ENCODE measurements at places on chromosomes 11 and 22.

DNA sequence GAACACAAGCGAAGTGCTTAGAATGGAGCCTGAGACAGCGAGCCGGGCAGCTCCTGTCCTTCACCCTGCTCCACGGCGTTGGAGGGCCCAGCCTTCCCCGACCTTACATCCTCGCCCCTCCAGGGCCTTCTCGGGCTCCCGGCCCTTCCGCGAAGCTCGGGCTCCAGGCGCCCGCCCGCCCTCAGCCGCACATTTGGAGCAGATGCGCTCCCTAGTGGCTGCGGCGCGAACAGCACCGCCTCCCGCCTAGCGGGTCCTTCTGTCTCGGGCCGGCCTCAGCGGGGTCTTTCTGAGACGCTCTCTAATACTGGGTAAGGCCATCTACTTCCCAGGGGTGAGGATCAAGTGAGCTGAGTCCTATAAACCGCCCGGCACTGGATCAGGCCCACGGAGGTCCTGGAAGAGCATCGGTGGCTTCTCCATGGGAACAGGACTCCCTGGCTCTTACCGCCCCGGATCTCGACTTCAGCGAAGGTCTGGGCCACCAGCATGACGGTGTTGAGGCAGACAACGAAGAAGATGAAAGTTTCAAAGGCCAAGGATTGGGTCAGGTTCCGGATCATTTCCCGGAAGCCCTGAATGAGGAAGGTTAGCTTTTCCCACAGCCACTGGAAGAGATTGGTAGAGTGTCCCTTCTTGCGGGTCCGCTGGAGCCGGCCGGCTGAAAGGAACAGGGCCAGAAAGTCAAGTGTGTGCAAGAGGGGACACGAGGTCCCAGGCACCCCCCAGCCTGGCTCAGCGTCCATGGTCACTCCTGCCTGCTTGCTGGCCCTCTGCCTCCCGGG, 3.7 kb downstream of the CATSPER1 start:
- DNase-seq: peak; percentile 78

GRCh38 chr11:60905551-60906113, 753 bp downstream of the PRPF19 start:
- DNase-seq: peak; percentile 77

DNA sequence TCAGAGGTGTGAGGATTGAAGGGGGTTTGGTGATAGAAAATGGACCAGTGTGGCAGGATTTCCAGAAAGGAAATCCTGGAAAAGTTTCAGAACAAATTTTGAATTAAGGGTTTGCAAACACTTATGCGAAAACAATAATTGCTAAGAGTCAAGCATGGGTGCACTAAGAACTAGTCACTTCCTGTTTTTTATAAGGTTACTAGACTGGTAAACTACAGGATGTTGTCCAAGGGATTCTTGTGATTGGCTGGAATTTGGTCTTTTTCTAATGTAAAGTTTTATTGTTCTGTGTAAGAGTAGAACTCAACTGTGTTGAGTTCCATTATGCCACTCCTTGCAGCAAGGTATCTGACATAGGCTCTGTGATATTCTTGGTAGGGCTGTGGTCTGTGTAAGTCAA, 54.1 kb downstream of the LIF start:
- no peak for DNase-seq

- DNase-seq: no peak
Measured at GRCh38 chr11:126601136-126601535, 245.7 kb downstream of the ST3GAL4 start.

DNA sequence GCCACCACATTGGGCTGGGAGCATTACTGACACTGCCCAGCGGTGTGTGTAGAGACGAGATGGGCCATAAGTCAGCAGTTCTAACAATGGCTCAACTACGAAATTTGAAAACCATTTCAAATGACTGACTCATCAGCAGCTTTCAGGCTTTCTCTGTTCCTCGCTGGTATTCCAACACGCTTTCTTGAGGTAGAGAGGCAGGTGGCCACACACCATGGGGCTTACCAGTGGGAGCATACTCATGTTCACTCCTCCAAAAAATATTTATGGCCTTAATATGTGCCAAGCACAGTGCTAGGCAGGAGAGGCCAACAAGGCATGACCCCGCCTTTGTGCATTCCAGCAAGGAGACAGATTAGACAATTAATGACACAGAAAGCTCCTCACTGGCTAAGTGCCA, 20.3 kb downstream of the ARFGAP2 start:
- no peak for DNase-seq

DNA sequence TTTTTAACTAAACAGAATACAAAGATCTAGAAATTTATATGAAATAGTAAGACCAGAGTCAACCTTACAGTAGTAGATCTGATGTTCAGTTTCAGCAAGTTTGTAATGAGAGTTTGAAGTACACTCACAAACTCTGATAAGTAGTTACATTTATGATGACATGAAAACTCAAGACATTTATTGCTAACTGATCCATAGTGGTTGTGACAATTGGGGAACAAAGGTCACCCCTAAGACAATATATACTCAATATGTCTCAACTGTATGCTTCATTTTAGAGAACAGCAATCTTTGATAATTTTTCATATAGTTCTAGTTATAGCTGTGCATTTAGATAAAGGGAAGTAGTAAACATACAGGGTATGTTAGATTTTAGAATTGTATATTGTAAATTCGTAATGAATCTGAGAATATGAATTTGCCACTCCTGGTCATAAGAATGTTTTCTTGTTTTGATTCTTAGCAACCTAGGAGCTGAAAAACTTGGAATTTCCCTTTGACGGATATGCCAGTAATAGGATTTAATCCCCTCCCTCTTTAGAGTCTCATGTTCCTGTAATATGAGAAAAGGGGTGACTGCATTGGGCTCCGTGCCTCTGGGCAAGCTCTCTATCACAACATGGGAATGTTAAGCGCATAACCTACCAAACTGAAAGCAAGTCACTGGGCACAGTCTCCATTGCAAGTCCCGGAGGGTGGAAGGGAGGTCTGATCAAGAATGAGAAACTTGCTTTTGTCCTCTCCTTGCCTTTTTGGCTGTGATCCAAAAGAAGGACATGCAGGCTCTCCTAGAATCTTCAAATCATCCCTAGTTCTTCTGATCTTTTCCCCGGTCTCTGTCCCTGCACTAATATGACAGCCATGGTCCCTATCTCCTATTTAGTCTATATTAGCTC, 11.4 kb downstream of the OR10D3 start:
- DNase-seq: peak; percentile 81

DNA sequence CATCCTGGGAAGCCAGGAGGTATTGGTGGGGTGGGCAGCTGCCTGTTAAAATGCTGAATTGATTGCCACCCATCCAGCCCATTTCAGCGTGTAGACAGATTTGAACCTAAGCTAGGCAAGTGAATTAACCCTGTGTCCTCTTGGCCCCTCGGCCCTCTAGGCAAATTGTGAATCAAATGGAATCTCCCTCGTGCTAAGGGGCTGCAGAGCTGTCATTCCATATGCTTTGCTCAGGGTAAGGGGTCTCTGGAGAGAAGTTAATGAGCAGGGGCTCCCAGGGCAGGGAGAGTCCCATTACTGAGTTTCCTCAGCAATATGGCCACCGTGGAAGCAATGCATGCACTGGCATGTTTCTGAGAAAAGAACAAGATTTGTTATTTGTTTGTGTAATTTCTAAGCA, 117.7 kb upstream of the RCN1 start:
- no peak for DNase-seq

- peak; percentile 48 for DNase-seq
Measured at GRCh38 chr11:108854346-108854745, 189.5 kb downstream of the DDX10 start.

DNA sequence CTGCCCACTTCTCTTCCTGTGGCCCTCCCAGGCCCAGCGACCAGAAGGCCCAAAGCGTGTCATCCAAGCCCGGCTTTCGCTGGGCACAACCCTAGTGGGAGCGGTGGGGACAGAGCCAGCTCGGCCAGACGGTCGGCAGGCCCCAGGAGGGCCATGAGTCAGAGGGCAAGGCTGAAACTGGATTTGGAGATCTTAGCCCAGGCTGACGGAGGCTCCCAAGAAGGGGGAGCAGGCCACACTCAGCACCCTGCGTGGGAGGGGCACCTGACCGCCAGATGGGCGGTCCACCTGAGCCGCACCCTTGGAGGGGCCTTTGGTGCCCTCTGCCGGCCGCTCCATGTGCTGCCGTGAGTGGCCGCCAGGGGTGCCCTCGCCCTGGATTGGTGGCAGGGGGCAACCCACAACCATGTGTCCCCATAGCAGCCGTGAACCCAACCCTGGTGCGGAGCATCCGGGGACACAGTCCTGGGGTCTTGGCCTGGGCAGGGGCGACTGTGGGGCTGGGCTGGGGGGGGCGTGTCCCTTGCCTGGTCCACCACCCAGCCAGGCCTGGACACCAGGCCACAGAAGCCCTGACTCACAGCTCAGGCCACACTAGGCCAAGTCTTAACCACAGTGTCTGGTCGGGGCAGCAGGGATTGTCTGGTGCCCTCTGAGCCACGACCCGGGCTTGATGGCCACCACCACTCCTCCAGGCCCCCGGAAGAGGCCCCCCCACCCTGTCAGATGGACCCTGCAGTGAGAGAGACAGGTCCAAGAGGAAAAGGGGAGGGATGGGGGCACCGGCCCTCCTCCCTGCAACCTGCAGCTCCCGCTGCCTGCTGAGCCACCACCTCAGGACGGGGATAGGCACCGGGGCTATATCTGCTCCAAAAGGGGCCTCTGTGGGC, 19.2 kb upstream of the TALDO1 start:
- DNase-seq: peak; percentile 83

GRCh38 chr11:58861533-58861932, 17.0 kb upstream of the GLYATL2 start:
- no peak for DNase-seq

DNA sequence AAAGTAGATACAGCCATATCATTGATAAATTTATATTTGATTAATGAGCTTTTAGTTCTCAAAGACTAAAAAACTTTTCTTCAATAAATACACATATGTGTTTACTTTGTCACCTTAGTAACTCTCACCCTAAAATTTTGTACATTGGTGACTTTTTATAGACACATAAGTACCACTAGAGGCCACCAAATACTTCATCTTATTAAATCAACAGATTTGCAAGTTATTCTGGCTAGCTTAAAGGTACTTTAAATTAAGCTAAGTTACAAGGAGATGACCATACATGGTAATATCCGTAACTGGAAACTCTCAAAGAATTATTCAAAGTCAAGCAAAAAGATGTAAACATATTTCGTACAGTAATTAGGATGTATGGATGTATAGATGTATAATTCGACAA, 112.2 kb downstream of the SBF2 start:
- DNase-seq: no peak

- peak; percentile 87 for DNase-seq
Measured at GRCh38 chr11:69905611-69906452, 86.6 kb upstream of the FGF3 start.

DNA sequence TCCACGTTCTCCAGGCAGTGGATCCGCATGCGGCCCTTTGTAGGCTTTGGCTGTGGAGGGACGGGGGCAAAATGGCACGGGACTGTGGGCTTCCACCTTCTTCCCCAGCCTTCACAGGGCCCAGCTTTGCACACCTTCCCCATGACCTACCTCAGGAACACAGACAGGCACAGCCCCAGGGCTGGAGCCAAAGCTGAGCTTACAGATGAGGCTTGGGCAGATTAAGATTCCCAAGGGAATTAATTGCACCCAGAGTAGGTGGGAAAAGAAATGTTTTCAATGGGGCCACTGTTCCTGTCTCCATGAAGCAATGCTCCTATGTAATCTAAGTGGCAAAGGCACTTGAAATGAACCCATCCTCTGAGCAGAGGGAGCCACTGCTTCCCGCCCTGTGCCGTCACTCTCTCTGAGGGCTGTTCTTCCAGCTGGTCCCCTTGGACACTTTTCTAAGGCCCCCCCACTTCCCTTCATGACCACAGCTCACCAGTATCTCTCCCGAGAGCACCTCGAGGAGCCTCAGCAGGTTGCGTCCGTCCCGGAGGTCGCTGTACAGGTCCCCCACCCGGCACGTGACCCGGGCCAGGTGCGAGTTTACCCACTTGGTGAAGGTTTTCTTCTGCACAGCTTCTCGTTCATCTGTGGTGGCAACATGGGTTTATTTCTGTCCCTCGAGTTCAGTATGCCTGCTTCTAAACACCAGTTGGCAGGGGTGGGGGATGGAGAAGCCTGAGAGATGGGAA, 13.5 kb downstream of the SPTBN2 start:
- no peak for DNase-seq

- DNase-seq: no peak
Measured at GRCh38 chr11:2515401-2516275, 70.8 kb downstream of the KCNQ1 start.

GRCh38 chr22:43296276-43296902, 46.8 kb downstream of the SCUBE1 start:
- no peak for DNase-seq

- DNase-seq: no peak
Measured at GRCh38 chr11:76629116-76629852, 41.3 kb downstream of the LRRC32 start.

GRCh38 chr22:45817745-45818423, 146.2 kb downstream of the ATXN10 start:
- no peak for DNase-seq

DNA sequence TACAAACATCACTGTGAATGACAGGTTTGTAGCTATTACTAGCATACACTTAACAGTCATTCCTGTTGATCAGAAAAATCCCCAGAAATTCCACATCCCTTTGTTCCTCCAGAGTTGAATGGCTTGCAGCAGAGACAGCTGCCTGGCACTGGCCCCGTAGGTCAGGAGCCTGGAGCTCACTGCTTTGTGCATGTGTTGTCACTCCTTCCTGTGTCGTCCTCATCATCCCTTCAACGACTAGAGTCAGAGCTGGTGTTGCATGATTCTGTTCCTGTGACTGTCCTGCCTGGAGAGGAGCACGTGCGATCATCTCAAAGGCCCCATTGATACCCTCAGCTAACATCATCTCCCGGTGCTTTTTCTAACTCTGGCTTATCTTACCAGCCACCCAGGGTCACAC, 58.3 kb downstream of the LDLRAD3 start:
- DNase-seq: no peak

All from small intestine (tissue), 16 donors.